Stimulated activated naive CD8-positive, alpha-beta T cell treated with anti-CD3 and anti-CD28 coated beads, Interleukin-15, Interleukin-2, amounts not matched to agents 100 U/mL and 50 U/mL, for 24 hours (primary cell): ENCODE measurements at places on chromosomes 5 and 9.
A peak's percentile ranks its signal among the peaks of the same experiment; 100 is the strongest.

- no peak for DNase-seq
Observed at GRCh38 chr5:76290321-76290757, 112.7 kb upstream of the IQGAP2 start.

DNA sequence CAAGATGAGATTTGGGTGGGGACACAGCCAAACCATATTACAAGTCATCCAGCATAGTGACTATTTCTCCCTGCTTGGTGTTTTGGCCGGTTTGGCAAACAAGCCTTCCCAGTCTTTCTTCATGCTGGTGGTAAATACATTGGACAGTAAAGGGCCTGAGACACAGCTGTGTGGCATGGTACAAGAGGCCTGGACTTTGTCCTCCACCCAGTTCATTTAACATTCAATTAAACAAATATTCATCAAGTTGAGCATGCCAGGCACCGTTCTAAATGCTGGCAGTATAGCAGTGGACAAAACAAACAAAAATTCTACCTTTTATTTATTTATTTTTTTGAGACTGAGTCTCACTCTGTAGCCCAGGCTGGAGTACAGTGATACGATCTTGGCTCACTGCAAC, 62.7 kb upstream of the SLC28A3 start:
- no peak for DNase-seq

- no peak for DNase-seq
Observed at GRCh38 chr5:56454219-56454862, 221.2 kb upstream of the ANKRD55 start.

DNA sequence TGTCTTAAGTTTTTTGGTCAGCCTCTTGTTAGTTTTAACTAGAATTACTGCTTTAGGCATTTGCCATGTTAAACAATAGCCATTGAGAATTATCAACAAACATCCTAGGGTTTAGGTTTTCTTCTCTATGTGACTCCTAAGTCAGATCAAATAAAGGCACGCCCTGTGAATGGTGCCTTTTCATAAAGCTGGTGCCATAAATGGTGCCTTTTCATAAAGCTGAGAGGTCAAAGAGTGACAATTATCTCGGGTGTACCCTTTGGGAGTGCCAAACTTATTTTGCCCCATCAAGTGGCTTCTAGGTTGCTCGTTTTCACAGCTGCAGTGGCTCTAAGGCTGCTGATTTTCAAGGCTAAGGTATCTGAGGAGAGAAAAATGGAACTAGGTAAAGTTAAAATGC, 391.6 kb downstream of the DMRTA1 start:
- no peak for DNase-seq

DNA sequence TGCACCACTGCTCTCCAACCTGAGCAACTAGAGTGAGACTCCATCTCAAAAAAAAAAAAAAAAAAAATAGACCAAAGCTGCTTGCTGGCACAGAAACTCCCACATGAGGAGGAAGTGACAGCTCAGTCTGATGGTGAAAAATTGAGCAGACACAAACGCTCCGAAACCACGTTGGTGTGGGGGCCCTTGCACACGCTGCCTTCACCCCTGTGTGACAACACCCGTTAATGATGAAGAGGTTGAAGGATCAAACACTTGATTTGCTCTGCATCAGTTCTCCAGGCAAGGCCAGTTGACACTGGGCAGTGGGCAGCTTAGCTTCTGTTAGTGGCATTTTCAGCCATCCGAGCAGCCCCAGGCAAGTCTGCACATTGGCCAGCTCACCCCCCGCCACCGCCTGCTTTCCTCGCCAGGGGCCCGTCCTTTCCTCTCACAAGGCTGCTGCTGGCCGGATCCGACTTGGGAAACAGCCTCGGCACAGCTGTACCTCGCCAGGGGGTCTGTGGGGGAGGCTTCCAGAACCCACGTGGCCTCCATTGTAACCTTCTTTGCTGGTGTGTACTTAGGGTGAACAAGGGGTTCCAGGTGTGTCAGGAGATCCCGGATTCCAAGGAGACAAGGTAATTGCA, 79.8 kb downstream of the COL27A1 start:
- no peak for DNase-seq

GRCh38 chr9:87515588-87516221, 18.0 kb downstream of the DAPK1 start:
- DNase-seq = no peak

- DNase-seq = no peak
Observed at GRCh38 chr5:73126957-73127356, 6.6 kb downstream of the TMEM171 start.

GRCh38 chr5:154771383-154771901, 16.3 kb downstream of the LARP1 start:
- DNase-seq = no peak

GRCh38 chr5:146813346-146814157, 65.0 kb downstream of the PPP2R2B start:
- no peak for DNase-seq

DNA sequence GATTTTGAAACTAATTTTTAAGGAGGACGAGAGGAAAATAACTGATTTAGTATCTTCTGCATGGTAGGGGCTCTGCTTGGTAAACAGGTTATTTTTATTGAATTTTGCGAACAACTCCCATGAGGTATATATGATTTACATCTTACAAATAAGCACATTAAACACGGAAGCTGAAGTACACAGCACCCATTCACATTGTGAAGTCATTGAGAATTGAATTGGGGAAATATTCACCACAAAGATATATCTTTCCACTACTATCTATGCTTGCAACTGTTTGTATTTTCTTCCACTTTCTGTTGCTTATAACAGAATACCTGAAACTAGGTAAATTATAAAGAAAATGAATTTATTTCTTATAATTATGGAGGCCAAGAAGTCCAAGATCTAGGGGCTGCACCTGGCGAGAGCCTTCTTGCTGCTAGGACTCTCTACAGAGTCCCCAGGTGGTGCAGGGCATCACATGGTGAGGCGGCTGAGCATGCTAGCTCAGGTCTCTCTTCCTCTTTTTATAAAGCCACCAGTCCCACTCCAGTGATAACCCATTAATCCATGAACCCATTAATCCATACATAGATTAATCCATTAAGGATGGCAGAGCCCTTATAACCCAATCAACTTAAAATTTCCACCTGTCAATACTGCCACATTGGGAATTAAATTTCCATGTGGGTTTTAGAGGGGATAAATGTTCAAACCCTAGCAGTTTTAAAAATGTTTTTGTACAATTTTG, 79.0 kb upstream of the ZNF608 start:
- no peak for DNase-seq

GRCh38 chr9:116087751-116088194, 65.8 kb upstream of the PAPPA start:
- no peak for DNase-seq

GRCh38 chr9:11755951-11756350, 937.2 kb upstream of the TYRP1 start:
- no peak for DNase-seq

DNA sequence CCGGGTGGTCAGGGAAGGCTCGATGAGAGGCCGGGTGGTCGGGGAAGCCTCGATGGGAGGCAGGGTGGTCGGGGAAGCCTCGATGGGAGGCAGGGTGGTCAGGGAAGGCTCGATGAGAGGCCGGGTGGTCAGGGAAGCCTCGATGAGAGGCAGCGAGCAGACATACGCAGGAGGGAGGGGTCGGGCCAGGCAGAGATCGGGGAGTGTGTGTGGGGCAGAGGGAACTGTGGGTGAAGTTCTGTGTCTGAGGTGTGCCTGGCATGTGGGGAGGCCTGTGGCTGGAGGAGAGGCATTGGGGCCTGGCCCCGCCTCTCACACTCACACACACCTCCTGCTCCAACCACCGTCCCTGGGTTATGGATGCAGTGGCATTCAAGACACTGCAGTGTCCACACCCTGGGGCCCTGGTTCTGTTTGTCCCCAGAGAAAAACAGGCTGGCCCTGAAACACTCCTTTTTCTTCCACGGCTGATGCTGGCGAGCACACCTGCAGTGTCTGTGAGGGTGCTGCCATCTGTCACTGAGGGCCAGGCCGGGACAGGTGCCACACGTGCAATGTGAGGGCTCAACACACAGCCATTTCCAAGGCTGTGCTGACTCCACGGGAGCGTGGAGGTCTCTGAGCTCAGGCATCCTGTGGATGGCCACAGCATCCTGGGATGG, 6.5 kb upstream of the PLEKHG4B start:
- no peak for DNase-seq

DNA sequence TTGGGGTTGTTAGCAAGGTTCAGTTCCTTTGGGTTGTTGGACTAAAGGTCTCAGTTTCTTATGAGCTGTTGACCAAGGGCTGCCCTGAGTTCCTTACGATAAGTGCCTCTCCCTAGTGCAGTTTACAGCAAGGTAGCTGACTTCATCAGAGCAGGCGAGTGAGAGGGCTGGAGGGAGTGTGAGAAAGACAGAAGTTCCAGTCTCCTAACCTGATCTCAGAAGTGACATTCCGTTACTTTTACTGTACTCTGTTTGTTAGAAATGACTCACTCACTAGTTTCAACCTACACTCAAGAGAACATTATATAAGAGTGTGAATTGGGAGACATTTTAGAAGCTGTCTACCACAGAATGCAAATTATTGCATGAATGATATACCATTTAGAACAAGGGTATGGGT, 21.2 kb upstream of the IL31RA start:
- no peak for DNase-seq

DNA sequence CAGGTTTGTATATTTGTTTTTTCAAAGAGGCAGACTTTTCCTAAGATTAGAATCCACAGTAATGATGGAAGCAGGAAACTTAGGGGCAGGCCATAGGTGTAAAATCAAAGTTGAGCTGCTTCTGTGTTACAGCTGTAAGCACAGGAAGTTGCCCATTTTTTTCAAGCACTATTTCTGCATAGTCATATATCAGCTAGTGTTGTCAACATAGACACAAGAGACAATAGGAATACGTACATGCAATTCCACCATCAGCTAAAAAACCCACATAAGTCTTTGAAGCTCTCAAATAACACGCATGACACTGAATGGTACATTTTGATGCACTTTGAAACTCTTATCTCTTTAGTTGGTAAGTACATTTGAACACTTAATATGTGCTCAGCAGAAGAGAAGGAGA, 20.2 kb upstream of the SMIM15 start:
- no peak for DNase-seq

DNA sequence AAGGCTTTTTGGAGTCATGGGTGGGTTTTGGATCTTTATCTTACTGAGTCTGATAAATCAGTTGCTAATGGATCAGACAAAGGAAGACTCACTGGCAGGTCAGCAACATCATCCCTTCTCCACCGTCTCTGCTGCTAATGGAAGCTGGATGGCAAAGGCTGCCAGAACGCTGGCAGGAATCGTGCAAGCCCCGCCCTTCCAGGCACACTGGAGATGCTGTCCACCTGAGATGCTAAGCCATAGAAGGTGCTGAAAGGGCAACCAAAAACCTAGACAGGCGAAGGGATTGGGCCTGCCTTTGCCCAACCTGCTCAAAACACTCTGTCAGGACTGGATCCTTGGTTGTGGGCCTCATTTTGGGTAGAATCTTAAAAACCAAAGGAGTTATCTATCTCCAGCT, 139.5 kb upstream of the FSTL4 start:
- no peak for DNase-seq

- no peak for DNase-seq
Observed at GRCh38 chr9:107862881-107863280, 373.3 kb upstream of the KLF4 start.

GRCh38 chr5:174397206-174397605, 327.2 kb upstream of the MSX2 start:
- no peak for DNase-seq

DNA sequence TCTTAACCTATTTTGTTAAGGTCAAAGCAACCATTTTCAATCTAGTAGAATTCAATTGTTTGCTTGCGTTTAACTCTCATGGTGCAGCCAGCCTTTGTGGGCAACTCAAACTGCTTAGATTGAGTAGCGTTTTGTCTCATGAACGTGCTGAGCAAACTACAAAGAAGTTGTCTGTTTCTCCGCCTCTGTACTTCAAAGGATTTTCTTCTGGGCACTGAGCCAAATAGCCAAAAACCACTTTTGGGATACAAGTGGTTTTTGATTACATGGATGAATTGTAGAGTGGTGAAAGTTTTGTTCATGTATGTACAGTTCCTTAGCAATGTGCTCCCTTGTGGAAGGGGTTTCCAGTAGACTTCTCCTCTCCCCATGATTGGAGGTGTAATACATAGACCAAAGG, 122.9 kb downstream of the CFAP90 start:
- DNase-seq = no peak

- no peak for DNase-seq
Observed at GRCh38 chr9:18668944-18669343, 195.0 kb downstream of the ADAMTSL1 start.

DNA sequence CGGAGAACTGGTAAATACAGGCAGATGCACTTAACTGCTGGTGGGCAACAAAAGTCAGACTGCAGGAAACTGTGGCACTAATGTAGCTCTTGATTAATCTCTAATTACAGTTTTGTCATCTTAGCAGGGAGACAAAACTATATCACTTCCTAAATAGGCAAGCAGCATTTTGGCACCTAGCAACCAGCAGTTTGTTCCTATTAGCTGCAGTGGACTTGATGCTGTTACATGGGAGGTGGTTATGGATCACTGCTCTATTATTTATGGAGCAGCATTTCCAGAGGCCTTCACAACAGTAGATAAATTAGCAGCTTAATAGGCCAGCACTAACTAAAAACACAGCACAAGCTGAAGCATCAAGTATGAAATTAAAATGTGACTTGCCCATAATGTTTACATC, 518.3 kb upstream of the ITGA1 start:
- DNase-seq = no peak

GRCh38 chr9:94984891-94985476, 258.5 kb downstream of the AOPEP start:
- no peak for DNase-seq

DNA sequence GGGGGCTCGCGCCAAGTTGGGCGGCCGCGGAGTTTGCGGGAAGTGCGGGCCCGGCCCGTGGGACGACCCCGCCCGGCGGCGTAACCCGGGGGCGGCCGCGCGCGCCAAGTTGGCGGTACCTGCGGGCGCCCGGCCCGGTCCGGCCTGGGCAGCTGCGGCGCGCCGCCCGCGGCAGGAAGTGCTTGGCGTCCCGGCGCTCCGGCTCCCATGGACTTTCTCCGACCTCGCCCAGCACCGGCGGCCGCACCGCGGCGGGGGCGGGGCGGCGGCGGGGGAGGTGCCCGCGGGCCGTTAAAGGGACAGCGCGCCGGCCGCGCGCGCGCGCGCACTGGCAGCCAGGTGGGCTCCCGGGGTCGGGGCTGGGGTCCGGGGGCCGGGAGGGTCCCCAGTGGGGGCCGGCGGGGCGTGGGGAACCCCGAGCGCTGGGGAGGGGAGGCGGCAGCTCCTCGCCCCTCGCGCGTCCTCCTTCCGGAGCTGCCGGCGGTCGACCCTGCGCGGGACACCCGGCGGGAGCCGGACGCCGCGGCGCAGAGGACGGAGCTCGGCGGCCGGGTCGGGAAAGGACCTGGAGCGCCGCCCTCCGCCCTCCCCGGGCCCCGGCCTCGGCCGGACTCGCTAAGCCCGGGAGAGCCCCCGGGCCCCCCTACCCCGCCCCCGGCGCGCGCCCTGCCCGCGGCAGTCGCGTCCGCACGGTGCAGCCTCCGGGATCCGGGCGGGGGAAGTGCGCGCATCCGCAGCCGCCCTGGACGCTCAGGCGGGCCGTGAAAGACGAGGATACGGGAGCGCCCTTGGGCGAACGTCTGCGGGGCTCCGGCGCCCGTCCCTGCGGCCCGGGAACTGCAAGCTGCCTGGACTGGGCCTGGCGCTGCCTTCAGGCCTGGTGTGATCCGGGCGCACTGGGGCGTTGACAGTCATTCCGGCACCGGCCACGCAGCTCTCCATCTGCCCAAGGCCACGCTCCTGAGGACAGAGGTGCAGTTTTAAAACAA, at the start of gene NACC2:
TSS of gene NACC2 (minus strand) at position 220 of the 989 bp plus-strand sequence. CDS start 44,768 bp downstream, outside the sequence.
- peak; percentile 47 for DNase-seq

- peak; percentile 70 for DNase-seq
Observed at GRCh38 chr5:177607452-177608192, 7.7 kb downstream of the B4GALT7 start.

- DNase-seq = no peak
Observed at GRCh38 chr5:124417196-124417595, 329.2 kb downstream of the ZNF608 start.

- DNase-seq = no peak
Observed at GRCh38 chr9:97385626-97386264, 26.2 kb upstream of the TDRD7 start.
